NCI-H2029 treated with DMSO at 0.1 percent for 48 hours (cell line): ENCODE measurements at places on chromosomes 13 and 19.

DNA sequence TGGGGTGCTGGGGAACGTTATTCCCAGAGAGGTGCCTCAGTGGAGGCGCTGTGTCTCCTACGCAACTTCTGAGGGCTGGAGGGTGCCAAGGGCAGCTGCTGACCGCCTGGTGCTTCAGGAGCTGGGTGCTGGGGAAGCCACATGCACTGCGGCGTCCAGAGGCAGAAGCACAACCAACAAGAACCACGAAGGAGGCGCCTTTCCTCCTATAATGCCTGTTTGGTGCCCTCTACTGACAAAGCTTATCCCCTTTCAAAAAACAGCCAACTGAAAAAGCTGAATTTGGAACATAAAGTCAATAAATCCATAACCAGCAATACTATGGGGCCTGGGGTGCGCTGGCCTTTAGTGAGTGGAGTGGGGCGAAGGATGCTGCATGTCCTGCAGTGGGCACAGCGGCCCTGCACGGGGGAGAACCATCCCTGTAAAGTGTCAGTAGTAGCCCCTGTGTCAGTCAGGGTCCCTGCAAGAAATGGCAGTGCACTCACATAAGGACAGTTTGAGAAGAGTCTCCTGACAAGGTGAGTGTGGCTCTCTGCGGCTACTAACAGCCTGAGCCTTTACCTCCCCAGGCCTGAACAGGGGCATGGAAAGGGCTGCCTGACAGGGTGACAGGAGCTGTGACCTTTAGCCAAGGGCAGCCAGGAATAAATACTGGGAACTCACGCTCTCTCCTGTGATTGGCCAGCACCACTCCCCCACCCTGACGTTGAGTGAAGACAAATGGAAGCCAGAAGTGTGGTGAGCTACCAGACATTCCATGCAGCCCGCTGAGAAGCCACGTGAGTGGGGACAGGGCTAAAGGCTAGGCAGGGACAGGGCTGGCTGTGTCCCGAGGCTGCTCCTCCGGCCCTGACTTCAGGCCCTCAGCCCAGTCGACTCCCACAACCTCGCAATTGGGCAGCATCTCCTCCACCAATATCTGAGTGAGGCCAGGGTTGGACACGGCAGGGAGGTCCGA is 4.5 kb upstream of the B3GNT8 start:
- no peak for DNase-seq

GRCh38 chr19:51480590-51480989 is 2.3 kb downstream of the CEACAM18 start:
- no peak for DNase-seq

GRCh38 chr13:28467034-28467433 is 27.9 kb downstream of the FLT1 start:
- no peak for DNase-seq

- no peak for DNase-seq
Measured at GRCh38 chr19:19132912-19133311, 5.4 kb downstream of the TMEM161A start.

- no peak for DNase-seq
Measured at GRCh38 chr13:23634897-23635296, 64.7 kb downstream of the TNFRSF19 start.

- DNase-seq = no peak
Measured at GRCh38 chr13:47110833-47111240, 214.0 kb upstream of the HTR2A start.

DNA sequence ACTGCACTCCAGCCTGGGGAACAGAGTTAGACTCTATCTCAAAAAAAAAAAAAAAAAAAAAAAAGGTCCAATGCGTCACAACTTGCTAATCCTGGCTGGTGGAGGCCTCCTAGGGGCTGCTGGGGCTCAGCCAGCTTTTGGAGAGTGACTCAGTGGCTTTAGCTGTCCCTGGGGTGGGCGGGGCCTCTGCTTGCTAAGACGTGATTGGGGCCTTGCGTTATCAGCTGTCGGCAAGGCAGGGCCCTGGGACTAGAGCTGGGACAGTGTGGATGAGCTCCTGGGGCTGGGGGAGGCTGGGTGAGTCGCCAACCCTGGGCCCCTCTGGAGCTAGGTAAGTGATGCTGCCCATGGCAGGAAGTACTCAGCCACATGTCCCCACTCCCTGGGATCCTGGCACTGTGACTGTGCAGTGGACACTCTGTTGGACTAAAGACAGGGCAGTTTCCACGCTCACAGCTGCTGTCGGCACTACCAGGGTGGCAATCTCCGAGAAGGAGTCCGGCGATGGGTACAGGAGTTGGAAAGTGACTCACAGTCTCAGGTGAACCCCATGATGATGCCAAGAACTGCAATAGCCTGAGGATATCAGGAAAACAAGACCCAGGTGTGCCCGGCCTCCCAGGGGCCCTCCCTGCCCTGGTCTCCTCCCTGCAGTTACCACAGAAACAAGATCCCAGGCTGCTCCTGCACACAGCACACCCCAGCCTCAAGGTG is 32.2 kb downstream of the F2RL3 start:
- no peak for DNase-seq

DNA sequence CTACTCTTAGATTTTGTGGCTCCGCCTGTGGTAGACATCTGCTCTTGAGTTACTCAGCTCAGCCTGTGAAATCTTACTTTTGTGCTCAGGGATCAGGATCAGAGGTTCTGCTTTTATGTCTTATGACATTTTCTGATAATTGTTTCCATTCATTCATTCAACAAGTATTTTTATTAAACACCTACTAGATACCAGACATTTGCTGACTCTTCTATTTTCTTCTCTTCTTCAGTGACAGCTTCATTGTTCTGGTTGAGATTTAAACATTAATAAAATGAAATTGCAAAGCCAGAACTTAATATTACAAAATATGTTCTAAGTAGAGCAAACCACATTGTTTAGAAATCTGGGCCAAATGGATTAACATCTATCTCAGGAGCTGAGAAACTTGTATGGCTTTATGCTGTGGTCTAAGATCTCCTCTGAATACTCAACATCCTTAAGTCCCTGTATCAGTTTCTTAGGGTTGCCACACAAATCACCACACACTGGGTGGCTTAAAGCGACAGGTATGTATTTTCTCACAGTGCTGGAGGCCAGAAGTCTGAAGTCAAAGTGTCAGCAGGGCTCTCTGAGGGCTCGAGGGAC is 15.8 kb upstream of the MICU2 start:
- DNase-seq = no peak

DNA sequence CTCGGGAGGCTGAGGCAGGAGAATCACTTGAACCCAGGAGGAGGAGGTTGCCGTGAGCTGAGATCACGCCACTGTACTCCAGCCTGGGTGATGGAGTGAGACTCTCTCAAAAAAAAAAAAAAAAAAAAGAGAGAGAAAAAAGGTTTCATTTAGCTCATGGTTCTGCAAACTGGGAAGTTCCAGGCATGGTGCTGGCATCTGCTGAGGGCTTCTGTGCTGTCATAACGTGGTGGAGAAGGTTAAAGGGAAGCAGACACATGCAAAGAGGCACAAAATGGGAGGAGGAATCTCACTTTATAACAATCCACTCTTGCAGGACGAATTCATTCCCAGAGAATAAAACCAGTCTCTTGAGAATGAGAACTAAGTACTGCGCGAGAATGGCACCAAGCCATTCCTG is 34.9 kb upstream of the SIAH3 start:
- no peak for DNase-seq

GRCh38 chr13:52599037-52599847 is 43.0 kb upstream of the HNRNPA1L2 start:
- DNase-seq = no peak

- DNase-seq = no peak
Measured at GRCh38 chr13:48944221-48944620, 31.5 kb upstream of the FNDC3A start.
